ENCODE measurements at places on chromosomes 3 and 15.

- no peak for DNase-seq
These were observed 156.0 kb downstream of the CACNA1D start for GRCh38 chr3:53650424-53650823.

DNA sequence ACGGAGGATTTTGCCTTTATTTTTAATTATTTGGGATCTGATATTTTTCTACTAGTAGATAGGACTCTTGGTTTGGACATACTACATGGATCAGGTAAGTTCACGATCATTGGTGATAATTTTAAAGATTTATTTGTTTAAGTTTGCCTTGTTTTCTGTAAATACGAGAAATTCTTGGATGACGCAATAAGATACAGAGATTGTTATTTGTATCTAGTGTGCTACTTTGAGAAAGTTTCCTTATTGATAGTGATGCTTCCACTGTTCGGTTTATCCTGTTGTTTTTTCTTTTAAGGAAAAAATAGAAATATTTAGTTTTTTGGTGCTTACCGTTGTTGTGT lies 577 bp downstream of the CHD2 start:
- no peak for DNase-seq

GRCh38 chr3:128505771-128506170 lies 12.8 kb upstream of the GATA2 start:
- DNase-seq, result peak; percentile 8

- DNase-seq, result no peak
These were observed 1.7 kb downstream of the KLHL25 start for GRCh38 chr15:85792912-85793590.

- DNase-seq, result peak; percentile 77
These were observed 190.3 kb downstream of the XXYLT1 start for GRCh38 chr3:195080571-195081151.

- DNase-seq, result no peak
These were observed 40.6 kb downstream of the SLC25A26 start for GRCh38 chr3:66261355-66261754.

DNA sequence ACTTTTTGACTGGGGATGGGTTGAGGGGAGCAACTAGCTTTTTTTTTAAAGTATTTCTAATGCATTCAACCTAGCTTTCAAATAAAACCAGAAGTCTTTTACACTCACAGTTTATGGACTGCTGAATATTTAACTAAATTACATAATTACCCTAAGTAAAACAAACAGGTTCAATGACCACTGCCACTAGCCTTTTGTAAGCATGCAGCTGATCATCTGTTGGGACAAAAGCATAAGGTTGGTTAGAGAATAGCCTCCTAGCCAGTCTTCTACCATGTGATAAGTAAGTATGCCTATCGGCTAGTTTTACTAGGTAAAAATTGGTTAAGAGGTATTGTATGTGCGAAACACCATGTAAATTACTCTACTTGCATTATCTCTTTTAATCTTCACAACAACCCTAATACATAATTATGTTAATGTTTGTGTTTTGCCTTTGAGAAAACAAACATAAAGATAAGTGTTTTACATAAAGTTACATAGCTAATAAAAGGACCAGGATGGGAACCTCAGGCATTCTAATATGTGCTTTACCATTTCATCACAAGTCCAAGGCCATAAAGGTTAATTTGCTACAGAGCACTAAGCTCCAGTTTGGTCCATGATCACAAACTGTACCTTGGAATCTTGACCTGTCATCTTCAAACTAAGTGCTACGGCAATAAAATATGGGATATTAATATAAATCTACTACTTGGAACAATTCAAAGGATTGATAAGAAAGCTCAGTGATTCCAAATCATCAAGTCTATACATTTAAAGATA lies 13.2 kb downstream of the PFN2 start:
- DNase-seq, result no peak

DNA sequence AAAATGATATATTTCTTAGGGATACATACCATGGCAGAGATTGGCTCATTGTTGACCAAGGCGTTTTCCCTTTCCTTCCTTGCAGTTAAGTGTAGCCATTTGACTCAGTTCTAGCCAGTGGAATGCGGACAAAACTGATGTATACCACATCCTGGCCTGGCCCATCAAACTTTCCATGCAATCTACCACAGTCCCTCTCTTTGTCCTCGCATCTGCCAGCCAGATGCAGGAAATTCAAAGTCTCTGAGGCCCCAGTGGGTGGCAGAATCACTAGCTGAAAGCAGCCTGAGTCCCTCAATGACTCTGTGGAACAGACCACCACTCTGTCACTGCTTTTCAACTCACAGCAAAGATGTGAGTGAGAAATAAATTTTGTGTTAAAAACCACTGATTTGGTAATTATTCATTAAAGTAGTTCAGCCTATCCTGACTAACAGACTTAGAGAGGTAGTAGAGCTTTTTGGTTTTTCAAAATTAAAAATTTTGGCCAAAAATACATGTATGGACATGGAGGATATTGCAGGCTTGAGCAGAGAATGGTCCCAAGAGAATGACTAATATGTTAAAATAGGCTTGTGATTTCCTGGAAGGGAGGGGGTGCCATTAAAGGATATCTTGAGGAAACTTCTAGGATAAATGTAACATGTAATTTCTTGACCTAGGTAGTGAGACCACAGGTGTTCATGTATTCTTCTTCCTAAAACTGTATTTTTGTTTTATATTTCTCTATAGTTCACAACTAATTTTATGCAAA lies 10.9 kb downstream of the LRRFIP2 start:
- DNase-seq, result no peak

DNA sequence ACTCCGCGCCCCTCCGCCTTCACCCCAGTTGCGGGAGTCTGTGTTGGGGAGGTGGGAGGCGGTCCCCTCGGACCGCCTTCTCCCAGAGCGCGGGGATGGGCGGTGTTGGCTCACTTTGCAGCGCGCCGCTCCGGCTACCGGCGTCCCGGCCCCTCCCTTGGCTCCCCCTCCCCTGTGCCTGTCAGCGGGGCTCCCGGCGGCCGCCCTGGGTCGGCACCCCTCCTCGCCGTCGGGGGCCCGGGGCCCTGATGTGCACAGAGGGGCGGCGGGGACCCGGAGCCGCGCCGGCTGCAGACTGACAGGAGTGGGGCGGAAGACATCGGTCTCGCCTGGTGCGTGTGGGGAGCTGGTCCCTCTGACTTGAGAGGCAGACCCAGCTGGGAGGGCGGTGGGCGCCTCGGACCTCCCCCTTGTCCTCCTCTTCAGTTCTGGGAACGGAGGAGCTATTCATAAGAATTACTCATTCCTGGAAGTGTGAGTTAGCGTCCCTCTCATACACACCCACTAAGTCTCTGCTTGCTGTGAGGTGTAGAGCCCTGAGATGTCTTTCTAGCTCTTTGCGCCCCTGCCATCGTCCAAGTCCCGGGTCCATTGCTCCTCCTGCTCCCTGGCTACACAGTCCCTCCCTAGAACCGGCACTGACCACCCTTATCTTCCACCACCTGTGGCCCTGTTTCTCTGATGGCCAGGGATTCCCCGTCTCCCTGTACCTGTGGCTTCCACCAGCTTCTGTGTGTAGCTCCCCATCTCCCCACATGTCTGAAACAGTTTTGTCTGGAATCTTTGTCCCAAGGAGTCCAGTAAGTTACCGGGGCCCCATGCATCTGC lies 42.3 kb upstream of the ROPN1 start:
- DNase-seq, result no peak

DNA sequence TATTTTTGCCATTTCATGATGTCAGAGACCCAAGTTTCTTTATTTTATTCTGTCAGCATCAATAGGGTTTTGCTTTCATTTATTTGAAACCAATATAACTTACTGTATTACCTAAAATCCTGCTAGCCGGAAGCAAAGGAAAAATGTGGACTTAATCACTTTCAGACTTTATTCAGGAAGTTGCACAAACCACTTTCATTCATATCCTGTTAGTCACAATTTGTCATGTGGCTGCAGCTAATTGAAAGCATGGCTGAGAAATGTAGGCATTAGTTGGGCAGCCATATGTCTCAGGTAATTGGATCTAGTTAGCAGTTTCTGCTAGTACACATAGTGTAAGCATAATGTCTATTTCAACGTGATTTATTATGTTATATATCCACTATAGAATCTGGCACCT lies 462.3 kb upstream of the SGO1 start:
- no peak for DNase-seq

DNA sequence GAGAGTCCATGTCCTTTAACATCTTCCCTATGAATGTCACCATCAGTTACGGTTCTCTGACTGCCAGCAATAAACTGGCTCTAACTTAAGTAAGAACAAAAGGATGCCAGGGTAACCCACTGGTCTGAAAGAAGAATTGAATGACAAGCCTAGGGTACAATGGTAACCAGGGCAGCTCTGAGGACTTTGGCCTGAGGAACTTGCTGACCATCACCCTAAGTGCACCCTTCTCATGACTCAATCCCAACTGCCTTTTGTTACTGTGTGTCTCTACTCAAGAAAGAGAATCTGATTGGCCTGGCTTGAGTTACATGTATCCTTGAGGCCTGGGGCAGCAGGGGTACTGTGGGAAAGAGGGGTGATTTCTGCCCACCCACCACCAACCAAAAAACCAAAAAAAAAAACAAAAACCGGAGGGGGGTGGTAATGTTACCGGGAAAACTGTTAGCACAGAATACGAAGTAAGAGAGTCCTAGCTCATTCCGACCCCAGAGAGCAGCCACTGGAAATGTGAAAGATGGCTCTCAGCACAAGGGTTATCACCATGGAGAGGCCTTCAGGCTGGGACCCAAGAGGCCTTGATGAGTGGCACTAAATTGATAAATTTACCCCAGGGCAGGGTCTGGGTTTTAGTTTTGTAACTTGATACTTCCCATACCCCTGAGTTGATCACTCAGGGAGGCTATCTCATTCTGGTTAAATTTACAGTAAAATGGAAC lies 9.3 kb upstream of the SLC28A1 start:
- no peak for DNase-seq

GRCh38 chr15:59838900-59839299 lies 149.8 kb upstream of the BNIP2 start:
- DNase-seq, result no peak

- DNase-seq, result peak; percentile 54
These were observed 21.6 kb downstream of the SPTSSB start for GRCh38 chr3:161349529-161350312.

DNA sequence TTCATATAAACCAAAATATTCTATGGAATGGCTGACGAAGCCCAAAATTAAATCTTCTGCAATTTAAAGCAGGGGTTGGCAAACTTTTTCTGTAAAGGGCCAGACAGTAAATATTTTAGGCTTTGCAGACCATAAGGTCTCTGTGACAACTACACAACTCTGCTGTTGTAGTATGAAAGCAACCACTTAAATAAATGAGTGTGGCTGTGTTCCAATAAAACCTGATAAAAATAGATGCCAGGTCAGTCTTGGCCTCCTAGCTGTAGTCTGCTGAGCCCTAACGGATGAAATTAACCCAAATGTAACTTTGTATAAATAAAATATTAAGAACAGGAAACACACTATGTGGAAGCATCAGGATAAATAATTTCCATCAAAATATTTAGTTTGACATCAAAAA lies 104.2 kb downstream of the FBXL22 start:
- no peak for DNase-seq

GRCh38 chr3:72368331-72368975 lies 479.8 kb downstream of the SHQ1 start:
- no peak for DNase-seq

DNA sequence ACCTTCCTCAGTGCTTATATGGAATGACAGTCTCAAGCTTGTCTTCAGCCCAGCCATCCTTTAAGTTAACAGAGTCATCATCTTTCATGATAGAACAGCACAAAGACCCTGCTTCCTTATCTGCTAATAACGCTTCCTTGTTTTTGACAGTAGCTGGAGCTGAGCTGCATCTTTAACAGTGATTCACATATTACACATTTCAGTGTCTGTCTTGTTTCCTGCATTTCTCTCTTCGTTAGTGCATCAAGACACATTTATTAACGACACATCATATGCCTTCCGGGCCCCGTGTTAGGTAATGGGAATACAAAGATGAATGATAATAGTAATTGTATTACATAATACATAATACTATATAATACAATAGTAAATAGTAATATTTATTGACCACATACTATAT lies 30.2 kb upstream of the GREM1 start:
- DNase-seq, result peak; percentile 72

DNA sequence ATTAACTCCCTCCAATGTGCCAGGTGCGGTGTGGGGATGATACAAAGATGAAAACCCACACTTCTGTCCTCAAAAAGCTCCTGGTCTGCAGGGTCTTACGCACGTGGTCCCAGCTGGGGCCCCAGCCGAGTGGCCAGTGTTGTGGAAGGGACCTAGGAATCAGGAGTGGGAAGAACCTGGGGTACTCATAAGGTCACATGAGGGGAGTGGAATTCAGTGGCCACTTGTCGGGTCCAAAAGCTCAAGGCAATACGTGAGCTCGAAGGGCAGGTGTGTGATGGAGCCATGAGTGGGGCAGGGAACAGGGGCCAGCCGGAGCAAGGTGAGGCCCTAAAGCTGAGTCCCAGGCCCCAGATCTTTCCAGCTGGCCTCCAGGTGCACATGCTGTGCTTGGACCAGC lies 260.0 kb upstream of the LYSMD4 start:
- no peak for DNase-seq

- peak; percentile 88 for DNase-seq
These were observed 6.5 kb downstream of the CHD2 start for GRCh38 chr15:92906563-92907081.

GRCh38 chr3:52874864-52875587 lies 22.3 kb downstream of the STIMATE start:
- DNase-seq, result no peak

DNA sequence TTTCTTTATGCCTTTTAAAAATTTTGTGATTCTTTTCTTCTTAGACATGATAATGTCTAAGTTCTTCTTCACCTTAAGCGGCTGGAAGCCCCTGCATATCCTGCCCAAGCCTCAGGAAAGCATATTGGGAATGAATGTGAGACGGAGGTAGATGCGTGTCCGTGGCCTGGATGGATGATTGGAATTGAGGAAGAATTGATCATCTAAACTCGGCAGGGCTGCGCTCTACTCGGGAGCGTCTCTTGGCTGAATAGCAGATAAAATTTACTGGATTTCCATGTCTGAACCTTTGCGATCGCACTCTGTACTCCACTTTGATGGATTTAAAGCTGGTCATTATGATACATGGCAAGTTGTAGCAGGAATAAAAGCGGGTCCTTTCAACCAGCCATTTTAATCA lies 406.7 kb upstream of the ONECUT1 start:
- no peak for DNase-seq

DNA sequence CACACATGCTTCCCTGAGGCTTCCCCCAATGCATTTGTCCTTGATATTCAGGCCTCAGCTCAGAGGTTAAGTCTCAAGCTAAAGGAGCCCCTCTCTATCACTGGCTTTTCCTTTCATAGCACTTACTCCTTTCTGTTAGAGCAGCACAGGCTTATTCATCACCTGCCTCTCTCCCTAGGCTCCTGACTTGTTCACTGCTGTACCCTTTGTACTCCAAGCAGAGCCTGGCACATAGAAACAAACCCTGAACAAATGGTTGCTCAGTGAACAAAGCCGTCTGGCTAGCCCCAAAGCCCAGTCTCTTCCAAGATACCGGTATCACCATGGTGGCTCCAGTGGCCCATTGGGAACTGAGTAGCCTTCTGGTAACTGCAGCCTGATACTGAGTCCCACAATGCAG lies 231.1 kb upstream of the TRIM42 start:
- no peak for DNase-seq

Measured in Caki2 (cell line).